HepG2 (cell line): ENCODE measurements at places on chromosomes 5 and 9.

- no peak for DNase-seq
Observed at GRCh38 chr9:128250839-128251731, 24.7 kb downstream of the GOLGA2 start.

DNA sequence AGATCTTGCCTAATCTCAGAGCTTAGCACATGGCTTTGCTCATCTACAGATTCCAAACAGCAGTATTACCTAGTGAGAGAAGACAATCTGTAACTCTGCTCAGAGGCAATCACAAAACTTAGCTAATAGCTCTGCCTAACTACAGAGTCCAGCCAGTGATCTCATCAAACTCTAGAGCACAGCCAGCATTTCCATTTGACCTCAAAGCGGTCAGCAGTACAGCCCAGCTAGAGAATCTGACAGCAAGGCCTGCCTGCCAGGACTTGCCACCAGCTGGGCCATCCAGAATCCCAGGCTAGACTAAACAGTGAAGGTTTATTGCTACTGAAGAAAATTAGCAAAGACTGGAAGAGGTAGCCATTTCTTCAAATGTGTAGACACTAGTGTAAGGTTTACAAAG lies 217.9 kb upstream of the VLDLR start:
- DNase-seq: no peak

GRCh38 chr9:3455094-3455493 lies 70.7 kb downstream of the RFX3 start:
- DNase-seq: no peak

DNA sequence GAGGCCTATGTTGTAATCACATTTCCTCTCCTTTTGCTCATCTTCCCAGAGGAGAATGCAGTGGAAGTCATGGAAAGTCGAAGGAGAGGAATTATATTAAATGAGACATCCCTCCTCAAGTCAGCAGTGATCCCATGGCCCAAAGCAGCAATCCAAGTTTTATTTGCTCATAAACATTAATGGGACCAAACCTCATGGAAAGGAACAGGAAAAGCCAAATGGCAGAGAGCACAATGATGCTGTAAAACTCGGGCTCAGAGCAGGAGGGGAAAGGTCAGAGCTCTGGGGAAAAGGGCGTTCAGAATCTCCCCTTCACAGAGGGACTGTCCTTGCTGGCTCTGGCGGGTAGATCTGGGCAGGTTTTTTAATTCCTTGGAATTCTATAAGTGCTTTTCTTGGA lies 175.8 kb downstream of the C5orf15 start:
- DNase-seq: no peak

GRCh38 chr5:25005431-25005830 lies 360.7 kb upstream of the CDH10 start:
- no peak for DNase-seq
